ENCODE measurements at places on chromosomes 6 and 20.

DNA sequence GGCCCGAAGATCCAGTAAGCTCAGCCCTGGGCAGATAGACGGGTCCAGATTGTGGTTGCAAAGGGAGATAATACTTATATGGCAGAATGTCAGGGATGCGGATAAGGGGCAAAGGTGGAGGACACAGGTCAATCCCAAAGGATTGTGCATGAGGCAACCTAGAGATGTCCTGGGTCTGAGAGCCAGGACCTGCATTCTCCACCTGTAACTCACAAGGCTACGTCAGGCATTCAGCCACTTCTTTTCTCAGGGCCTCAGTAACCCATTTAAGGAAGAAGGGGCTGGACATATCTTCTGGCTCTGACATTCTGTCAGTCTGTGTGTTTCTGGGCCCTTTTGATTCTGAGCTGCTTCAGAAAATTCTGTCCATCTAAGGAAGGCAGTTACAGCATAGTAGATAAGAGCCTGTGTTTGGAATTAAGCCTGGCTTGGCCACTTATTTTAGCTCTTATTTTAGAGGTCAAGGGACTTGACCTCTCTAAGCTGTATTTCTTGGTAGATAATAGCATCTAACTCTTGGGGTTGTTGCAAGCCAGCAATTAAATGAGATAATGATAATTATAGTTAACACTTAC lies 40.2 kb downstream of the CNBD2 start:
- DNase-seq, result no peak

DNA sequence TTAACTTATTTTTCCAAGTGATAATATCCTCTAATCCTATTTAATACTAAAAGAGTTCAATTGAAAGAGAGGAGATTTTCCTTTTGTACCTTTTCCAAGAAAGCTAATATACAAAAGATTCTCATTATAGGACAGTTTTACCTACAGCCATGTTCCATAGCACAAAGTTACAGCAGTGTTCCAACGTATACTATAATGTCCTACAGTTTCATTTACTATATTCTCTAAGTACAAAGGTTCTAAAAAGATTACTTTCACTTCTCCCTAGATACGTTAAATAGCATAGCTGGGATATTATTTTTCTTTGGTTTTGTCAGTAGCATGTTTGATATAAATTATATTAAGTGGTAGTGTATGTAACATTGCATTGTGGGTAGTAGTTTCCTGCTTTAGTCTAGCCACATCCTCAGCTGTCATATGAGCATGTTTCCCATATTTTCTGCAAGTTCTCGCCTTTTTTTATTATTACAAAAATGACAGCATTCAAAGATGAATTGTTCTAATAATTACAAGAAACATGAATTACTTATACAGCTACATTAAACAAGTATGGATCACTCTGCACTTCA lies 4.4 kb upstream of the RUNX2 start:
- no peak for DNase-seq

DNA sequence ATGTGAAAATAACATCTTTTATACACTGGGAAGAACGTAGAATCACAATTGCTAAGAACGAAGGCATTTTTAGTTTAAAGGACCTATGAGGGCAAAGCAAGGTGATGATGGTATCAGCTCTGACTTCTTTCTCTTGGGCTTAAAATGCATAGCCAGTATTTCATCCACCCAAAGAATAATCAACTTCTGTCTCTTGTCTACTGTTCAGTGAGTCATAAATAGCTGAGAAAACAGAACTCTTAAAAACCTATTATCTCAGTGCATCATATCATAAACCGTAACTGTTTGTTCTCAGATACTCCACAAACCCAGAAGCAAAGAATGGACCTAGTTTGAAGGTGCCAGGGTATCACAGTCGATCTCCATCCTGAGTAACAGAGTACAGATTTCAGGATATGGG lies 5.2 kb downstream of the PHF10 start:
- no peak for DNase-seq

GRCh38 chr20:57451795-57452661 lies 60.8 kb downstream of the RBM38 start:
- no peak for DNase-seq

DNA sequence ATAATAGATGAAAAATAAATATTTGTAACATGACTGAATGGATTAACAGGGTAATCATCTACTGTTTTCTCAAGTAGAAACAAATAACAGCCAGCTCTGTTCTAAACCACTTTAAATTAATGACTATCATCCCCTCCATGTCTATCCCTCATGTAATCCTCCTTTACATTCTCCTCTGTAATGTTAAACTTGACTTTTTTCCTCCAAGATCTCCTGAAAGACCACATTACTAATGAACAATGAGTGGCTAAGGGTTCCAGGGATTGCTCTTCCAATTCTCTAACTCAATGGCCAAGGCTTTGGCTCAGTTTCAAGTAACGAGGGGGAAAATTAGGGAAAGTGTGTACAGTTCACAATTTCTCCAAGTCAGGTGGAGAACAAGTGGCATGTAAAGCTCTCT lies 37.6 kb upstream of the FBXL4 start:
- no peak for DNase-seq

- no peak for DNase-seq
Observed at GRCh38 chr6:130895516-130895915, 68.3 kb downstream of the SMLR1 start.

- DNase-seq, result no peak
Observed at GRCh38 chr20:50254466-50255079, 63.9 kb downstream of the CEBPB start.

DNA sequence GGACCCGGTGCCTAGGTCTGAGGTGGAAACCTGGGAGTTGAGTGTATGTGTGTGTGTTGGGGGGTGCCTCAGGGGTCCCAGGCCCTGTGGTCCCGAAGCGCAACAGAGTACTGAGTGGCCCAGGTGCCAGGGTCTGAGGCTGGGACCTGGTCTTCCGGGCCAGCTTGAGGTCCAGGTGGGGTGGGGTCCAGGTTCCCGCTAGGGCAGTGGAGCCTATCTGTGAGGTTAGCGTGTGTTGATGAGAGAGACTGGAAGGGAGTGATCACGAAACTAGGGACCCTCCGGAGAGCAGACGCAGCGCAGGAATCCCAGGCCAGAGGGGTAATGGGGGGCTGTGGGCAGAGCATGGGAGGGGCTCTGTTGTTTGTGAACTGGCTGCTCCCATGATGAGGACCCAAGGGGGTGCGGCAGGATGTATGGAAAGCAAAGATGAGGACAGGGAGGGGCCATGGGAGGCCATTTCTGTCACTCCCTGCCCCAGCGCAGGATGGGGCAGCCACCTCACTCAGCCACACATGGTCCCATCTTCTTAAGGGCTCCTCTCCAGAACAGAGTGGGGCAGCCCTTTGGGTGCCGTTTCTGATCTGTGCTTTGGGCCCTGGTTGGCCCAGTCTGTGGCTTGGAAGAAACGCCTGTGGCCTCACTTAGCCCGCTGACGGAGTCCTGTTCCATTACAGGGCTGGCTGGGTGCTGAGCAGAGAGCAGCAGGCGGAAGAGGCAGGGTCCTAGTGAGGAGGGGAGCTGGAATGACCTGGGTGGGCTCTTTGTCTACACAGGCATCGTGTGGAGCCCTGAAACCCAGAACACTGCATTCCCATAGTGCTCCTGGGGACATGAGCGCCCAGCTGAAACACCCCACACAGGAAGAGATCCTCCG lies 872 bp downstream of the HSPA12B start:
- DNase-seq, result no peak

DNA sequence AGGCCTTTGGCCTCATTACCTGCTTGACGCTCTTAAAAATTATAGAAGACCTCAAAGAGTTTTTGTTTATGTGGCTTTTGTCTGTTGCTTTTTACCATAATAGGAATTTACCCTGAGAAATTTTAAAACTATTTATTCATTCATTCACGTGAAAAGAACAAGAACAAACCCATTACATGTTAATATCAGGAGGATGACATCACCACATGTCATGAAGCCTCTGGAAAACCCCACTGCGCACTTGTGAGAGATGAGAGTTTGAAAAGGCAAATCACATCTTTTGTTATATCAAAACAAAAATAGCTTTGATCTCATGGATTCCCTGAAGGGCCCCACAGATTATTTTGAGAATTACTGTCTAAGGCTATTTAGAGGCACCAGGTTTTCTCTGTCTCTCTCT lies 61.3 kb upstream of the EYA2 start:
- DNase-seq, result no peak

GRCh38 chr6:129507846-129508245 lies 202.1 kb downstream of the ARHGAP18 start:
- no peak for DNase-seq

- DNase-seq, result no peak
Observed at GRCh38 chr6:149435919-149436586, 36.0 kb downstream of the SUMO4 start.

GRCh38 chr6:144063246-144063743 lies 32.1 kb downstream of the SF3B5 start:
- DNase-seq, result no peak

DNA sequence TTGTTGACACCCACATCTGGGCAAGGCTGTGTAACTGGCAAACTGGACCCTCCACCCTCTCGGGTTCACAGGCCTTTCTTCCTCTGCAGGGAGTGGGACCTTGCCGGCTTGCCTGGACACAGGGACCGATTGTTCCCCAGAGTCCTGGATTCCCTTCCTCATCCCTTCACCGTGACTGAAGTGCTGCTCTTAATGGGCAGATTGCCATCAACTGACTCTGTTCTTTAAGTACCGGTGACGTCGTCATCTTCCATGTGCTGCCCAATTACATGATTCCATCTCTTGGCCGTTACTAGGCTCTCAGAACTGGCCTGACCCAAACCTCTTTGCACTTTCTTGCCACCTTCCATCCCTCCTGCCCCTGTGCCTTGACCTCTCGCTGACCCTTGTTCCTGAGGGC lies 85.4 kb downstream of the EYA4 start:
- DNase-seq, result no peak

DNA sequence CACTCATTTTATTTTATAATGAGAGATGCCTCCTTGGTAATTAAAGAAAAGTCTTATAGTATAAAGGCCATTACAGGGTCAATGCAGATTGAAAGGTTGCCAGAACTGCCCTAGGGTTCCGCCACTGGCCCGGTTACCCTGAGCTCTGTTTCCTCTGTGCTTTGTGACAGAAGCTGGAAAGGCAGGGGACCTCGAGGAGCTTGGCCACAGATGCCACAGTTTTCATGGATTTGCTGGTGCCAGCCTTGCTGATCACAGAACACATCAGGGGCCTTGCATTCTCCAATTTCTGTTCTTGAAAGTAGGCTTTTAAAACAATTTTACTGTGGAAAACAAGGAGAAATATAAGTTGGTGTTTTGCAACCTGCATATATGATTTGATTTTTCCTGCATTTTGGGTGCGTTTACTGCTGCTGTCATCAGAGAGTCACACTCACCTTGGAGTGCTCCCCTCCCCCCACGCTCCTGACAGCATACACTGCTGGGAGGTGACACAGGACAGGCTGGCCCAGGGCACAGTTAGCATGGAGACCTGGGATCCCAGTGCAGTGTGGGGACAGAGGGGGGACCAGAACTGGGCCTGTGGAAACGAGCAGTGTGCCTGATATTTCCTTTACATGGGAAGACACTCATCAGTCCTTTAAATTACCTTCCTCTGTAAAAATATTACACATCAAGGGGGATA lies 142.8 kb downstream of the CFAP61 start:
- no peak for DNase-seq

DNA sequence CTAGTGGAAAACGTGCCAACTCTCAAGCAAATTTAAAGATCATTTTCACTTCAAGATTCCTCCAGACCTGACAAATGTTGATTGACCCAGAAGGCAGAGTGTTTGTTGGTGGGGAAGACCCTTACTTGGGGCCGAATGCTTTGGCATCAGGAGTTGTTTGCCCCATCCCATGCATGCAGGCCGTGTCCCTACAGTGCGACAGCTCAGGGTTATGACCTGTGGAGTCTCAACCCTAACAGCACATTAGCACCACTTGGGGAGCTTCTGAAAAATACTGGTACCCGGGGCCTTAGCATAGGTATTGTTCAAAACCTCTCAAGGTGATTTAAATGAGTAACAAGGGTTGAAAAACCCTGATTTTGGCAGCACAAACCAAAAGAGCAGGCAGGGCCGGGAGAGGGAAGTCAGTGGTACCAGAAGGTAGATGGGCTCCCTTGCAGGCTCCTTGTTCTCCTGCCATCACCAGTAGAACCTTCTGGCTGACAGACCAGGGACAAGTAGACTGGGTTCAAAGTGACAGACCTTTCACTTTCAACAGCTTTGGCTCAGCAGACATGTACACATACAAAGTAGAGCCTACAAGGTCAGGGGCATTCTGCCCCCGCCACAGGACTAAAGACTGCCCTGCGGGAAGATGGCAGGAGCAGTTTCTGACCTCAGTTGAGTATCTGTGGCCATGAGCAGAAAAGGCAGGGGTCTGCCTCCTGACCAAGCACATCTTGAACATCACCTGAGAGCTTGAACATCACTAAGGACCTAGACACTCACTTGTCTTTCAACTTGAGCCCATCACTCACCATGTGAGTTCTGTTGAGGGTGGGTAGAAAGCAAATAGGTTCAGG lies 39.6 kb downstream of the PLCG1 start:
- DNase-seq, result no peak

DNA sequence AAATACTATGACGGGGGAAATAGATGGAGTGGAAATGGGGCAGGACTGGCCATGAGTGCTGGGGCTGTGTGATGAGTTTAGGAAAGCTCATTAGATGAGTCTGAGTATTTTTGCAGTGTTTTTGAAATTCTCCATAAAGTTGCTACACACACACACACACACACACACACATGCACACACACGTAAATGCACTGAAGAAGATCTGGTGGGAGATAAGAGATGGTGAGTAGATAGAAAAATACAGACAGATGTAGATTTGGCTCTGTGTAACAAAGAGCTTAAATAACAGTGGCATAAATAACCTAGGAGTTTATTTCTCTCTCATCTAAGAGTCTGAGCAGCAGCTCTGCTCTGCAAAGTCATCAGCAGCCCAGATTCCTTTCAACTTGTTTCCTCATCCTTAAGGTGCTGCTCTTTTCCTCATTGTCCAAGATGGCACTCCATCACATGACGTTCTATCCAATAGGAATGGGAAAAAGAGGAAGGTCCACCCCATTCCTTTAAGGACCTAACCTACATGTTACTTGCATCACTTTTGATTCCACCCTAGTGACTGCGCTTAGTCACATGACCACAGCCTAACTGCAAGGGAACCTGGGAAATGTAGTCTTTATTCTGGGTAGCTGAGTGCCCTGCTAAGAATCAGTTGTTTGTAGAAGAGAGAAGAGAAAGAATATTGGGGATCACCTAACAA lies 76.4 kb downstream of the EYA2 start:
- DNase-seq, result no peak

GRCh38 chr20:8287340-8287739 lies 155.3 kb downstream of the PLCB1 start:
- DNase-seq, result no peak

- peak; percentile 5 for DNase-seq
Observed at GRCh38 chr6:33914645-33915044, 110.8 kb upstream of the MLN start.

- no peak for DNase-seq
Observed at GRCh38 chr6:12679341-12679740, 37.2 kb upstream of the PHACTR1 start.

GRCh38 chr6:100706491-100706890 lies 174.6 kb downstream of the ASCC3 start:
- DNase-seq, result no peak

DNA sequence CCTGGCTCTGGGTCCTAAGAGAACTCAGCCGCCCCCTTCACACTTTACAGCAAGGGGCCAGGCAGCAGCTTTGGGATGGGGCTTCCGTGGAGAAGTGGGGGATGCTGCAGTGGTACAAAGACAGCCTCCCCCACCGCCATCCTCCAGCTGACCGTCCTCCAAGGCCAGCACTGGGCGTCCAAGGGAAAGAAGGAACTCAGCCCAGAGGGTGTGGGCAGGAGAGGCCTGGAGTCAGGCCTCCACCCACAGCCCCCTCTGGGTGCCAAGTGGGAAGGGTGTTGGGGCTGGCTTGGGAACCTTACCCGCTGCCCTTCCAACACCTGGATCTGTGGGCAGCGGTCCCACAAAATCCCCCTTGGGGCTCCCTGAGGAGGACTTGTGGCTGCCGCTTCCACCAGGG lies 13.1 kb downstream of the STMN3 start:
- no peak for DNase-seq
